Right atrium auricular region (tissue), 2 donors: ENCODE measurements at places on chromosomes 5 and 9. TPM values are rescaled to one million over a fixed set of nuclear protein-coding genes. Genes with fewer than 3 reads are reported as not detected.

The FOXD4L3 gene
- total RNA-seq: not detected

DNA sequence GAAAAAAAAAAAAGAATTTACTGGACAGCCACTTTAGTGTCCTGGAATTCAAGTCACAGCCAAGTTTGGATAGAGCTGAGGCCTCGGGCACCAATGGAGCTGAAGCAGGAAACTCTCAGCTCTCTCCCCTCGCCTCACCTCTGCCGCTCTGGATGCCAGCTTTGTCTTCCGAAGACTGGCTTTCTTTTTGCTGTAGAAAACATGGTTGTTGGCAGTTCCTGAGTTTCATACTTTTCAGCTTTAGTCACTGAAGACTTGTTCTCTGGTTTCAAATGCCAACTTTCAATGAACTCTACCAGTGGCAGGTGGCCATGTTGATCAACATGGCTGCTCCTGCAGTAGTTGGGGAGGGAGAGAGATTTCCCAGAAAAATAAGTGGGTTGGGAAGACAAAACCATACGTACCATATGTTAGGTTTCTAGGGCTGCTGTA is 142.2 kb downstream of the SNX18 start:
- H3K27ac ChIP-seq: no peak overlapping the region
- no peak for DNase-seq
- H3K4me3 ChIP-seq: no peak overlapping the region
- peaks cover 31% of the 10 kb centered on the region for H3K4me1 ChIP-seq
- no peaks in the 10 kb centered on the region for H3K36me3 ChIP-seq

GRCh38 chr9:109918339-109919163 is 138.6 kb downstream of the PALM2AKAP2 start:
- H3K4me3 ChIP-seq: no peak overlapping the region
- DNase-seq: no peak
- H3K27me3 ChIP-seq: no peaks in the 10 kb centered on the region
- H3K36me3 ChIP-seq: peaks cover 2% of the 10 kb centered on the region
- H3K27ac ChIP-seq: peak overlapping the region; percentile 5

DNA sequence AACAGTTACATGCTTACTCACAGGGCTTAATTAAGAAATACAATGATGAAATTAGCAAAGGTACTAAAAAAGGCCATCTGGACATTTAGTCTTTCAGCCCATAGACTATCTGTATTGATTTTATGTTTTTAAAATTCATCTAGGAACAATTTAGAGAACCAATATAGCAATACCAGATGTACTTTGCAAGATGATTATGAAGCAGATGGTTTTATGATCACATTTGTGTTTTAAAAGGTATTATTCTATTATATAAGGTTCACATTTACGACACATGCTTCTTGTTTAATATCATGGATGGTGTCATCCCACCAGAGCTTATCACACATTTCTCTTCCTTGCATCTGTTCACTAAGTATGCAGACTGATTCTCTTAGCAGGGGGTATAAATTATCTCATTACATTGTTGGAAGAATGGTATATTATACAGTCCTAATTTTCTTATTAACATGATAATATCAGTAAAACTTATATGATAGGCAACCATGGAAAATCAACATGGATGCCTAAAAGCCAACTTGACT is 21.1 kb upstream of the SRFBP1 start:
- no peak overlapping the region for H3K27ac ChIP-seq
- no peaks in the 10 kb centered on the region for H3K36me3 ChIP-seq
- no peaks in the 10 kb centered on the region for H3K27me3 ChIP-seq
- no peaks in the 10 kb centered on the region for H3K4me1 ChIP-seq

- H3K4me3 ChIP-seq: no peak overlapping the region
- H3K27me3 ChIP-seq: no peaks in the 10 kb centered on the region
- H3K27ac ChIP-seq: no peak overlapping the region
- no peaks in the 10 kb centered on the region for H3K4me1 ChIP-seq
- DNase-seq: no peak
Measured at GRCh38 chr5:75948438-75948837, 134.7 kb upstream of the SV2C start.
